Testis (tissue), 5 donors: ENCODE measurements at places on chromosomes 5 and 9. TPM values are rescaled to one million over a fixed set of nuclear protein-coding genes. Genes with fewer than 3 reads are reported as not detected.
A peak's percentile ranks its signal among the peaks of the same experiment; 100 is the strongest.

GRCh38 chr9:29685531-29685930 lies 2112.2 kb upstream of the C9orf72 start:
- H3K4me3 ChIP-seq = no peak overlapping the region
- no peak for DNase-seq
- H3K27me3 ChIP-seq = no peaks in the 10 kb centered on the region
- no peak overlapping the region for H3K27ac ChIP-seq

DNA sequence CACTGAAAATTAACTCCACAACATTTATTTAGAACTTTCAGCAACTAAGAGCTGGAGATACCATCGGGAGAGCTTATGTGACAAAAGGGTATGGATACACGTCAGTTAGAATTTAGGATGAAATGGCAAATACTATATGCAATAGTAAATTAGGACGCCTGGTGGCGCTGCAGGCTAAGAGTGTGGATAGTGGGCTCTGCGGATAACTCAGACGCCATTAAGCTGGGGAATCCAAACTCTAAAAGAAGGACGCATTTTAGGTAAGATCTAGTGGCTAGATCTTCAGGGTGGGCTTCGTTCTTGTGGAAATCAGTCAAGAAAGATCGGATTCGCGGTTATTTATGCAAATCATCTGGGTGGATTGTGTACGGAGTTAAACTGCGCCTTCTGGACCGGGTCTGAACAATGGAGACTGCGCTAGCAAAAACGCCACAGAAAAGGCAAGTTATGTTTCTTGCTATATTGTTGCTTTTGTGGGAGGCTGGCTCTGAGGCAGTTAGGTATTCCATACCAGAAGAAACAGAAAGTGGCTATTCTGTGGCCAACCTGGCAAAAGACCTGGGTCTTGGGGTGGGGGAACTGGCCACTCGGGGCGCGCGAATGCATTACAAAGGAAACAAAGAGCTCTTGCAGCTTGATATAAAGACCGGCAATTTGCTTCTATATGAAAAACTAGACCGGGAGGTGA lies at the start of gene PCDHB5:
Gene PCDHB5 (plus strand): TSS at position 177 of the 688 bp plus-strand sequence. CDS start 229 bp downstream, at position 406.
- H3K27ac ChIP-seq = peak within 1 kb of the TSS; percentile 46
- peak within 1 kb of the TSS; percentile 57 for H3K4me3 ChIP-seq
- no peaks in the 10 kb centered on the region for H3K36me3 ChIP-seq
- peaks cover 3% of the 10 kb centered on the region for H3K4me1 ChIP-seq
- no peaks in the 10 kb centered on the region for H3K27me3 ChIP-seq
- peak; percentile 88 for DNase-seq

DNA sequence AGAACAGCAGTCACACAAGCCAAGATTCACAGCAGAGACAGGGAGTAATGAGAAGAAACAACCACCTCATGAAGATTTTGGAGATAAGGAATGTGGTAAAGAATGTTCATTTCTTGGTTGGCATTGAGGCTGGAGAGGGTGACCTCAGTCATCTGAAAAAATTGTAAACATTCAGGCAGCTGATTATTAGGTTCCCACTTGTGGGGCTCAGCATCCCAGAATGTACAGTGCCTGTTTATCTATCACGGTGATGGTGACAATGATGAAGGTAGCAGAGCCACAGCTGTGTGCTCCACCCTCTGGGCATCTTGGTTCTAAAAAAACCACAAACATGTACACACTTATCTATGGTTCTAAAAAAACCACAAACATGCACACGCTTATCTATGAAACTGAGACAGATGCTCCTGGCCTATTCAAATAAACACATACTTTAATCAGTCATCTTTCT lies 143.9 kb upstream of the MOCS2 start:
- no peaks in the 10 kb centered on the region for H3K36me3 ChIP-seq
- no peak overlapping the region for H3K27ac ChIP-seq
- H3K27me3 ChIP-seq = no peaks in the 10 kb centered on the region

JAKMIP2 gene
- total RNA-seq = 7.7 TPM

AHRR gene
- 36.9 TPM for total RNA-seq

DNA sequence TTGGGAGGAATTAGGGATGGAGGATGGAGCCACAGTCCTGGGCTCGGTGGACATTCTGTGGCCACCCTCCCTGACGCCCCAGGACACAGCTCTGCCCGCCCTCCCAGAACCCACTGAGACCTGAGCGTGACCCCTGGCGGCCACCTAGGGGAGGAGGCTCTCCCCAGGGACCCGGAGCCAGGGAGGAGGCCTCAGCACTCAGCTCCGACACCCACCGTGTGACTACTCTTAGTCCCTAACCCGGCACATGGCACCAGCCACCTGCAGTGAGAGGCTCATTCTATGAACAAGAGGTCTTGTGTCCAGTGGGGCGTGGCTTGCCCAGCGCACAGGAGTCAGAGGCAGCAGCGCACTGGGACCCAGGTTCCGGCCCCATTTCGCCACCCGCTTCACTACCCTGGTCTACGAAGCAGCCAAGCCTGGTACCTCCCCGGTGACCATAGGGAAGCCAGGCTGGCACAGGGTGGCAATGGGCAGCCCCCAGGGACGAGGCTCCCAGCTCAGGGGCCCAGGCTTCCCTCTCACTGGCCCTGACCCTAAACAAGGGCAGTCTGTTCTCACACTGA lies 10.2 kb downstream of the SARDH start:
- H3K27ac ChIP-seq = no peak overlapping the region
- DNase-seq = peak; percentile 8
- no peaks in the 10 kb centered on the region for H3K27me3 ChIP-seq
- no peak overlapping the region for H3K4me3 ChIP-seq
- no peaks in the 10 kb centered on the region for H3K4me1 ChIP-seq

FYB1 gene
- 8.6 TPM for total RNA-seq

SEMA5A gene
- 3.4 TPM for total RNA-seq

VCAN gene
- total RNA-seq = 23.4 TPM

DNA sequence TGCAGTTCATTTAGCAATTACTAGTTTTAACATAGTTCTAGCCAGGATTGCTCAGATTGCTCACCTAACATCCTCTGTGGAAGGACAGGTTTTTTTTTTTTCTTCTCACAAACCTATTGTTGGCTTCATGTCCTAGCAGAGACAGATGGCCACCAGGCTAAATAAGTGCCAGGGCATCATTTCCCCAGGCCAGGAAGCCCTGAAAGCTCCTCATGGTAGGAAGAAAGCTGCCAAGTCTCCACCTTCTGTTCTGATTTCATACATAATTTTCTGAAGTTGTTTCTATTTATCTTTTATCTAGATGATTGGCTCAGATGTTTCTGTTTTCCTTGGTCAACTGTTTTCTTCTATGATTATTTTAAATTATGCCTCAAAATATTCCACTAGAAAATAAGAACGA lies 31.0 kb downstream of the EFCAB9 start:
- DNase-seq = no peak
- H3K27me3 ChIP-seq = no peaks in the 10 kb centered on the region
- no peaks in the 10 kb centered on the region for H3K36me3 ChIP-seq
- H3K4me3 ChIP-seq = no peak overlapping the region
- H3K27ac ChIP-seq = no peak overlapping the region

DNA sequence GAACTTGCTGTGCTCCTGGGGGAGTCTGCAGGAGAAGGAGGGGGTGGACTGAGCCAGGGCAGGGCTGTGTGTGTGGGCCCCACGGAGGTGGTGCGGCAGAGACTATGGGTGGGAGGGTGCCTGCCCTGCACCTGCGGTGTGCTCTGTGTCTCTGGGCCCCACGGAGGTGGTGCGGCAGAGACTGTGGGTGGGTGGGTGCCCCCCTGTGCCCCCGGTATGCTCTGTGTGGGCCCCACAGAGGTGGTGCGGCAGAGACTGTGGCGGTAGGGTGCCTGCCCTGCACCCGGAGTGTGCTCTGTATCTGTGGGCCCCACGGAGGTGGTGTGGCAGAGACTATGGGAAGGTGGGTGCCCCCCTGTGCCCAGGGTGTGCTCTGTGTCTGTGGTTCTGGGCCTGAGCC lies 103.7 kb downstream of the EHMT1 start:
- no peaks in the 10 kb centered on the region for H3K4me1 ChIP-seq
- DNase-seq = no peak
- H3K27me3 ChIP-seq = no peaks in the 10 kb centered on the region
- H3K36me3 ChIP-seq = no peaks in the 10 kb centered on the region
- no peak overlapping the region for H3K4me3 ChIP-seq

DNA sequence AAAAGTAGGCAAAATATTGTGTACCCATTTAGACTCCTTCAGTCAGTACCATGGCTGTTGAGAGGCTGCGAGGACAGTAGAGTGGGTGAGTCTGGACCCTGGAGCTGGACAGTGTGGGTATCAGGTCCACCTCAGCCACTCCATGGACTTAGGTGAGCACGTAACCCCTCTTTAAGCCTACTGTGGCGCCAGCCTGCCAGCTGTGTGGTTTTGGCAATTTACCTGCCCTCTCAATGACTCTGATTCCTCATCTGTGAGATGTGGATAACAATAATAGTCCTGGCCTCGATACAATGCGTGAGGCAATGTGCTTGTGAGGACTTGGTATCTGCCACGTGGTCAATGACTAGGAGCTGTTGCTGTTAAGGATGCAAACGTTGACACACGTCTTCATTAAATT lies 17.9 kb downstream of the SLC1A3 start:
- no peaks in the 10 kb centered on the region for H3K4me1 ChIP-seq
- H3K27ac ChIP-seq = no peak overlapping the region
- no peak overlapping the region for H3K4me3 ChIP-seq
- DNase-seq = no peak

DNA sequence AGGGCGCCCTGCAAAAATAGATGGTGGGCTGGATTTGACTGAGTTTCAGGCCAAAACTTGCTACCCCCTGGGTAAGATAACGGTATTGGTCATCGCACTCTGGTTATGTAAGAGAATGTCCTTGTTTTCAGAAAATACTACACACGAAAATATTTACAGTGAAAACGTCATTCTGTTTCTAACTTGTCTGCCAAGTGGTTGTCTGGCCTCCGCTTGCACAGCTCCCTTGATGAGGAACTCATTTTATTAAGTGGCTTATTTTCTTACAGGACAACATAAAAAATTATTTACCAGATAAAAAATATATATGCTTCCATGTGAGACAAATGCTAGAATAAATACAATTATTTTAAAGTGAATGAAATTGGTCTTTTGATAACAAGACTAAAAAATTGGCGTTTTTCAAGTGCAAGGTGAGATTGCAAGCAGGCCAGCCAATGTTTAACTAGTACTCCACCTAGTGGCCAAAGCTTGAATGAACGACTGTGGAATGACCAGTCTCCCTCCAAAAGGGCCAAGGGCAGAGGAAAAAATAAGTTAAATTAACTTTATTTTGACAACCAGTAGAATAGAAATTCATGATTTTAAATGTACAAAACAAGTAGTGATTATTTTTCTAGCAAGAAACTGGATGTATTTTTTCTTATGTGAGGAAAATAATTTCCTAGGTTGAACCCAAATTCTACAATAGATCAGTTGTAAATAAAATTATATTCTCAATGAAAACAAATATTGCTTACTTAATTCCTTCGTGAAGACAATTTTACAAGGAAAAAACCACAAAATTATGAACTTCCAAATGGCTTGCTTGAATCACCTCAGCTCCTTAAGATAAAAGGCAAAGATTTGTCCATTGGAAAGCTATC lies 93.2 kb downstream of the ZFAND5 start:
- no peak overlapping the region for H3K27ac ChIP-seq
- H3K4me1 ChIP-seq = no peaks in the 10 kb centered on the region
- H3K27me3 ChIP-seq = no peaks in the 10 kb centered on the region
- DNase-seq = peak; percentile 84
- no peak overlapping the region for H3K4me3 ChIP-seq
- no peaks in the 10 kb centered on the region for H3K36me3 ChIP-seq

DNA sequence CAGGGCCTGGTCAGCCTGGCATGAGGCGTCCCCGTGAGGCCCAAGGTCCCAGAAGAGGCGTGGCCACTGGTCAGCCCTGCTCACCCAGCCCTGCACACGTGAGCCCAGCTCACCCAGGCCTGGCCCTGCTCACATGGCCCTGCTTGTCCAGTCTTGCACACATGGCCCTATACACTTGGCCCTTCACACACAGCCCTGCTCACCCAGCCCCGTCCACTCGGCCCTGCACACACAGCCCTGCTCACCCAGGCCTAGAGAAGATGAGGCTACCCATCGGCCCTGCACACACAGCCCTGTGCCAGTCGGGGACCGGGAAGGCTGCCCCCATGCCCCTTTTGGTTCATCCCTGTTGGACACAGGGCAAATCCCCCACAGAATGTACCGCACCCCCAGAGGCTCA lies 28.4 kb downstream of the ZDHHC11B start:
- H3K4me3 ChIP-seq = no peak overlapping the region
- no peaks in the 10 kb centered on the region for H3K27me3 ChIP-seq
- no peaks in the 10 kb centered on the region for H3K4me1 ChIP-seq
- H3K36me3 ChIP-seq = no peaks in the 10 kb centered on the region
- H3K27ac ChIP-seq = no peak overlapping the region

GRCh38 chr5:59607138-59607765 lies 286.3 kb downstream of the PDE4D start:
- H3K27ac ChIP-seq = no peak overlapping the region
- no peaks in the 10 kb centered on the region for H3K27me3 ChIP-seq
- H3K4me1 ChIP-seq = no peaks in the 10 kb centered on the region
- no peak overlapping the region for H3K4me3 ChIP-seq
- DNase-seq = no peak
- H3K36me3 ChIP-seq = no peaks in the 10 kb centered on the region
